ENCODE measurements at places on chromosomes 4 and X.

- no peak for DNase-seq
Measured at GRCh38 chr4:147639388-147639787, 22.2 kb downstream of the TMEM184C start.

DNA sequence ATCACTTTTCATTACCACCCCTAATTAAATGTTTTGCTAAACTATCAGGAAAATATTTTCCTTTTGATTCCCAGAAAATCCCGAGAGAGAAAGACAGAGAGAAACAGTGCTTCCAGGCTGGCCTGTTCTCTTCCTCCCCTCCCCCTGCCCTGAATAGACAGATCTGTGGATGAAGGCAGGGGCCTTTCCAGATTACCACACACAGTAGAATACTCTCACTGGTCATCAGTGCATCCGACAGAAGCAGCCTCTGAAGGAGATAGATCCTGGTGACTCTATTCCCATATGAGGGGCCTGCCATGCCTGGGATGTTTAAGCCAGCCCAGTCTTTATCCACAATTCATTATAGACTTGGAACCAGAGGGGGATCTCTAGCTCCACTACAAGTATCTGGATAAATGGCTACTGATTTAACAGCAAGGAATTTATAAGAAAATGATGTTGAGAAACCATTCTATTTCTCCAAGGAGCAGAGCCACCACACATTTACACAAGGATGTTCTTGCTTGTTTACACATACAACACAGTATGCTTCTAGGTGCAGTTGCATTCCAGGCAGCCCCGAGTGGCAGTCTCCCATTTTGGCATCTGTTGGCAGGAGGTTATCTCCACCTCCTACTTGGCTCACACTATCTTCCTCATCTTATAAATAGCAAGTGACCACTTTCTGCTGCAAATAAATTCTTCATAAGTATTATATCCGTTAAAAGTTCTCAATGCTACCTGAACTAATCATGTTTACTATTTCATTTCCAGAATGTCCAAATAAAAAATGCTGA is 115.8 kb downstream of the HS6ST2 start:
- DNase-seq, result no peak

DNA sequence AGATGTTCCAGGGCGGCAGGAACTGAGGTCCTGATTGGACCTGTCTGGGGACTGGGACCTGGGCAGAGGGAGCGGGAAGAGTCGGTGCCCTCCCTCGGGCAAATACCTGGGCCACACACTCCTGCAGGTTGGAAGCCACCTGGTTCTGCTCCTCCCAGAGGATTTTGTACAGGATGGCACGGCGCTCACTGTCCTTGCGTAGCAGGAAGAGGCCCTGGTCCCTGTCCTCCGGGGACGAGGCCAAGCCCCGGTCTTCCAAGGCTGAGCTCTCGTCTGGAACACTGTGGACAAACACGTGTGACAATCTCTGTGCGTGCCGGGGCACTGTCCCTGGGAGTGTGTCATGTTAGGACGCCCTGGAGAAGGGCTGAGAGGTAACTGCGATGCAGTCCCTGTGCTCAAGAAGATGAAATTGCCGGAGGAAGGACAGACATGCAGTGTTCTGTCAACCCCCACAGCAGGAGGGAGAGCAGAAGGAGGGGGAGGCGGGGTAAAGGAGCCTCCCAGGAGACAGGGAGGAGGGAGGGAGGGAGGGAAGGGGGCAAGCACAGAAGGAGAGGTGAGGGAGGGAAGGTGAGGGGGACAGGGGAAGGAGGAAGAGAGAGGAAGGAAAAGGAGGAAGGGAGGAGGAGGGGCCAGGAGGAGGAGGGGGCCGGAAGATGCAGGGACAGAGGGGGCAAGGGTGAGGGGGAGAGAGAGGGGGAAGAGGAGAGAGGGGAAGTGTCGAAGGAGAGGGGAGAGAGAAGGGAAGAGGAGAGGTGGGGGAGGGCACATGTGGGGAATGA is 29.0 kb downstream of the PDHA1 start:
- no peak for DNase-seq

- DNase-seq, result no peak
Measured at GRCh38 chr4:39476187-39476895, 17.5 kb downstream of the LIAS start.

DNA sequence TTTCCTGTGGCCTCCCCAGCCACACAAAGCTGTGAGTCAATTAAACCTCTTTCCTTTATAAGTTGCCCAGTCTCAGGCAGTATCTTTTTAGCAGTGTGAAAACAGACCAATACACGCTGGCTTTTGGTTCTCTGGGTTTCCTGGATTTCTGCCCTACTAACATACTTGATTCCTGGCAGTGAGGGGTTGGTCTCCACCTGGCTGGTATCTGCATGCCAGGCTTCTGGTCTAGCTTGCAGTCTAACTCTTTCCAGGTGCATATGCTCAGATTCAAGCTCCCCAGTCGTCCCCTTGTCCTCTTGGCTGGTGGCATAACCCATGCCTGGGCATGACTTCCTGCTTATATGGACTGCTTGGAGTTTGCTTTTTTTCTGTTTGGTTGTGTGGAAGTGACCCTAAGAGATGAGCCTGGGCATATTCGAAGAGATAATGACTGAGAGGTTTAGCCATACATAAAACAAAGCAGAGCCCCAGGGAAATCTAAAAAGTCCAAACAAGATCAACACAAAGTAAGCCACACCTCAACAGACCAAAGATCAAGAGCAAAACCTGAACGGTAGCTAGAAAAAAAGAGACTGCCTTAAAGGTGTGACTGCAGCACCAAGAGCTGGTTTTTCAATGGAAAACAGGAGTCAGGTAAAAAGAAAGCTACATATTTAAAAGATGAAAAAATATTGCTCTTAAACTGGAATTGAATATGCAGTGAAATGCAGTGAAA is 102.1 kb upstream of the STS start:
- no peak for DNase-seq

GRCh38 chr4:8906668-8906970 is 35.0 kb upstream of the HMX1 start:
- no peak for DNase-seq
